ENCODE measurements at places on chromosomes 1 and 21. TPM values are rescaled to one million over a fixed set of nuclear protein-coding genes. Genes with fewer than 3 reads are reported as not detected.
A peak's percentile ranks its signal among the peaks of the same experiment; 100 is the strongest.

GRCh38 chr1:152050886-152051675 lies 14.3 kb upstream of the S100A11 start:
- H3K27me3 ChIP-seq, result peaks cover 4% of the 10 kb centered on the region
- no peak overlapping the region for H3K27ac ChIP-seq
- no peak overlapping the region for H3K4me3 ChIP-seq
- DNase-seq, result no peak

GRCh38 chr21:31087639-31088473 lies 49.6 kb upstream of the KRTAP19-8 start:
- no peaks in the 10 kb centered on the region for H3K4me1 ChIP-seq
- no peaks in the 10 kb centered on the region for H3K36me3 ChIP-seq
- H3K27ac ChIP-seq, result no peak overlapping the region
- no peak for DNase-seq

Gene SFN
- polyA plus RNA-seq, result 2.9 TPM

Gene RXFP4
- polyA plus RNA-seq, result 0.32 TPM

DNA sequence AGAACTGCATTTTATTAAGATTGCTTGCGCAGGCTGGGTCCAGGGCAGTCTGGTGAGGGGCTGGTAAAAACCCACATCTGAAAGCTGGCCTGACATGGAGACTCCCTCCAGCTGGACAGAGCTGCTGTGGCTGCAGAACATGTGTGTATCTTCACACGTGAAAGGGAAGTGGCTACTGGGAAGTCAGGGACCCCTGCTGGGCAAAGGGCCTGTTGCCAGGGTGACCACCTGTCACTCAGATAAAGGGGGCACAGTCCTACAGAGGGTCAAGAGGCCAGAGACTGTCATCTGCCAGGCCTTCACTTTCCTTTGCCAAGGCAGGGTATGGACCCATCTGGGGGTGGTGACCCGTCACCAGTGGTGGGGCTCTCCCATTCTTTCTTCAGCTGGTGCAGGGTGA lies 17.5 kb downstream of the NKAIN1 start:
- H3K36me3 ChIP-seq, result no peaks in the 10 kb centered on the region
- no peak overlapping the region for H3K4me3 ChIP-seq
- no peak overlapping the region for H3K27ac ChIP-seq

GRCh38 chr1:94098585-94099111 lies 22.3 kb downstream of the ABCA4 start:
- no peak for DNase-seq
- H3K27ac ChIP-seq, result no peak overlapping the region
- no peak overlapping the region for H3K4me3 ChIP-seq
- no peaks in the 10 kb centered on the region for H3K36me3 ChIP-seq
- peaks cover 26% of the 10 kb centered on the region for H3K4me1 ChIP-seq
- no peaks in the 10 kb centered on the region for H3K27me3 ChIP-seq

Gene NCF2
- 2.5 TPM for polyA plus RNA-seq

DNA sequence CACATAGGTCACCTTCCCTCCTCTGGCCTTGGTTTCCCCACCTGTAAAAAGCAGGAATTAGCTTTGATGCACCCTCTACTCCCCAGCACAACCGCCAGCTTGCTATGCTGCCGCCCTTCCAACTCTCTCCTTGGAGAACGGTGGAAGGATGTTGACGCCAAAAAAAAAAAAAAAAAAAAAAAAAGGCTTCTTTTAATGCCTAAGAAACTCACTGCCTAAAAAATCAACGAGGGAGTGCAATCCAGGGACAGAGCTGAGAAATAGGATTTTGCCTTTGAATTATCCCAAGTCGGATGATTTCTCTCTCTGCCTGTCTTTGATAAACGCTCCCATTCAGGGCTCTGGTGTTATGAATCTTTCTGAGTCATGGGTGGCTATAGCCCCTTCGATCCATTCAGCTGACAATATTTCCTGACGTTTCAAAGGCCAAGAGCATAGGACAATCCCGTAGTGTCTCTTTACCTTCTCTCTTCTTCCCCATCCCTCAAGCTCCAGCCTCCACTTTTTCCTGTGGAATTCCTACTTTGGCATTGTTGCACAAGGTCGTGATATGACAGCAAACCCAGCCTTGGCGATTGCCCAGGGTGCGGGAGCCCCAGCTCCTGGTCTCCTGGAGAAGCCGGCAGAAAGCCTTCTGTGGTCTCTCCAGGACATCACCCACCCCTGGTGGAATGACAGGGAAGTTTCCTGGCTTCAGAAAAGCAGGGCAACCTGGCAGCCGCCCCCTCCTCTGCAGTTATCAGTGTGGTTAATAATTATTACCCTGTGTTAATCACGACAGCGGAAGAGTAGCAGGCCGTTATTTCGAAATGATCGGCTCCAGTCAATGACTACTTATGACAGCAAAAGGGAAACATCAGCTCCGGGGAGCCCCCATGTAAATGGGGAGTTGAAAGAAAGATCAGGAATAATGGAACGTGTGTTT lies 8.0 kb upstream of the PLXNA2 start:
- H3K36me3 ChIP-seq, result no peaks in the 10 kb centered on the region
- H3K4me3 ChIP-seq, result no peak overlapping the region
- no peaks in the 10 kb centered on the region for H3K4me1 ChIP-seq
- DNase-seq, result no peak
- H3K27me3 ChIP-seq, result no peaks in the 10 kb centered on the region

Gene THEM5
- polyA plus RNA-seq, result not detected

Gene OR2AK2
- polyA plus RNA-seq, result not detected

DNA sequence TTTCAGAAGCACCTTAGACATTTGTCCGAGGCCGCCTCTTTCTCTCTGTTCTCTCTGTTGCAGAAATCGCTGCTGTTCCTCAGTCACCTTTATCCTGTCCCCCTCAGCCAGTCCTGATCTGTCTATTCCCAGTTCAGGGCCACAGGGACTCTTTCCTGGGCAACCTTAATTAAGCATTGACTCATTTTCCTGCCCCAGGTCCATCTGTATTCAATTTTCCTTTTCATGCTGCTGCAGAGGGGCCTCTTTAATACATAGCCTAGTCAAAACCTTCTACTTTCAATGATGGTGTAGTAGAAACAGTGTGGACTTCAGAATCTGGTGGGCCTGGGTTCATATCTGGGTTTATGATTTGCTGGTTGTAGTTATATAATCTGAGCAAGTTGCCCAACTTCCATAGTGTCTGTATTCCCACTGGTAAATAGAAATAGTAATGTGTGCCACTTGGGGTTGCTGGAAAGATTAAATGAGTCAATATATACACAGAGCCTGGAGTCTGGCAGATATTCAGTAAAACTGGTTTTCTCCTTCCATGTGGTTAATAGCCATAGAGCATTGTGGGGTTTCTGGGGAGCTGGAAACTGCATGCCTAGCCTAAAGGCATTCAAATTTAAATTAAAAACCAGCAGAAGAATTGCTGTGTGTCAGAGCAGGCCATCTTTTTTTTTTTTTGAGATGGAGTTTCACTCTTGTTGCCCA lies 4.5 kb downstream of the TRAF5 start:
- H3K27me3 ChIP-seq, result no peaks in the 10 kb centered on the region
- no peak overlapping the region for H3K4me3 ChIP-seq
- no peaks in the 10 kb centered on the region for H3K4me1 ChIP-seq
- H3K27ac ChIP-seq, result no peak overlapping the region

GRCh38 chr1:64928325-64928724 lies 38.0 kb downstream of the JAK1 start:
- H3K27ac ChIP-seq, result no peak overlapping the region
- DNase-seq, result no peak
- H3K36me3 ChIP-seq, result no peaks in the 10 kb centered on the region

Gene FNDC10
- 18.2 TPM for polyA plus RNA-seq

Gene DIRAS3
- polyA plus RNA-seq, result 13.2 TPM

Gene ANGPTL7
- 0.24 TPM for polyA plus RNA-seq

GRCh38 chr1:31880957-31881687 lies 57.0 kb downstream of the PTP4A2 start:
- H3K4me3 ChIP-seq, result no peak overlapping the region
- H3K4me1 ChIP-seq, result no peaks in the 10 kb centered on the region
- no peaks in the 10 kb centered on the region for H3K36me3 ChIP-seq
- DNase-seq, result no peak
- no peaks in the 10 kb centered on the region for H3K27me3 ChIP-seq

DNA sequence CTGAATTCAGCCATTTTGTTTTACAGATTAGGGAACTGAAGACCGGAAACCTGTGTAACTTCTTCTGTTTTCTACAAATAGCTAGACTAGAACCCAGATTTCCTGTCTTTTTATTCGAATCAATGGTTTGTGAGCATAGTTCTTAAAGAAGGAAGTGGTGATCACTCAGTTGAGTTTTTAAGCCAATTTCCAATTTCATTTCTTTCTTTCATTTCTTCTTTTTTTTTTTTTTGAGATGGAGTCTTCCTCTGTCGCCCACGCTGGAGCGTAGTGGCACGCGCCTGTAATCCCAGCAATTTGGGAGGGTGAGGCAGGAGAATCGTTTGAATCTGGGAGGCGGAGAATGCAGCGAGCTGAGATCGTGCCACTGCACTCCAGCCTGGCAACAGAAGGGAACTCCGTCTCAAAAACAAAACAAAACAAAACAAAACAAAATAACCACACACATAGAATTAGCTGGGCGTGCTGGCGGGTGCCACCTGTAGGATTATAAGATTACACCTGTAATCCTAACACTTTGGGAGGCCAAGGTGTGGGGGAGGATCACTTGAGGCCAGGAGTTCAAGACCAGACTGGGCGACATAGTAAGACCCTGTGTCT lies 3.0 kb upstream of the MDM4 start:
- no peaks in the 10 kb centered on the region for H3K36me3 ChIP-seq
- peaks cover 8% of the 10 kb centered on the region for H3K4me1 ChIP-seq
- no peaks in the 10 kb centered on the region for H3K27me3 ChIP-seq
- no peak overlapping the region for H3K27ac ChIP-seq
- no peak for DNase-seq

DNA sequence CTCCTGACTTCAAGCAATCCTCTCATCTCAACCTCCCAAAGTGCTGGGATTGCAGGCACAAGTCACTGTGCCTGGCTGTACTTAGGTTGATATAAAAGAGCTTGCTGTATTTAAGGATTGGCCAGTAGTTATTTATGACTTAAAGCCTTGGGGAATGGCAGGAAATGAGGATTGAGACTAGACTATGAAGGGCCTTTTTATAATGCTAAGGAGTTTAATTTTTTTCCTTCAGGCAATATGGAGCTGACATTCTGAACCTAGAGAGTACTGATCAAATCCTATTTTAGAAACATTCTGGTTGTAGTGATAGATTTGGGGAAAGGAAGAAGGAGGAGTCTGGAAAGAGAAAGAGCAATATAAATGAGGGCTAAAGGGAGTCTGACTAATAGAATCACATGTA lies 44.7 kb downstream of the MSH4 start:
- no peak for DNase-seq
- H3K36me3 ChIP-seq, result no peaks in the 10 kb centered on the region
- H3K27me3 ChIP-seq, result no peaks in the 10 kb centered on the region
- H3K4me1 ChIP-seq, result no peaks in the 10 kb centered on the region

DNA sequence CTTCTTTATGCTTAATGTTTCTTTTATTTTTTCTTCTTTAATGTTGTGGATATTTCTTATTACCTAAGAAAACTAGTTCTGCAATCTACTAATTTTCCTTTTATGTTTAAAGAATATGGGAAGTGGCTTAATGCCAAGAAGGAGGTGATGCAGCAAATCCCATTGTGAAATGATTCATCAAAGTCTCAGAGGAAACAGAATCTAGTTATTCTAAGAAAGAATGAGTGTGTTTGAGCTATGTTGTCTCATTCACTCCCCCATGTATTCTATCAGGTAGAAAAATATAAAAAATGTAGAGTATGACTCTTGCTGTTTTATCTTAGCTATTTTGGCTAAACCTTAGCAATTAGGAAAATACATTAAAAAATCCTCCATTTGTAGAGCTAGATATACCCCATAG lies 659.9 kb upstream of the RGS18 start:
- H3K27ac ChIP-seq, result no peak overlapping the region
- no peak overlapping the region for H3K4me3 ChIP-seq
- H3K36me3 ChIP-seq, result no peaks in the 10 kb centered on the region
- no peaks in the 10 kb centered on the region for H3K27me3 ChIP-seq
- H3K4me1 ChIP-seq, result no peaks in the 10 kb centered on the region
- no peak for DNase-seq

Gene RGS2
- polyA plus RNA-seq, result 85.1 TPM

- no peaks in the 10 kb centered on the region for H3K27me3 ChIP-seq
- H3K4me3 ChIP-seq, result no peak overlapping the region
- no peak overlapping the region for H3K27ac ChIP-seq
Measured at GRCh38 chr21:46136739-46137349, 18.5 kb downstream of the FTCD start.

- H3K4me3 ChIP-seq, result no peak overlapping the region
- no peaks in the 10 kb centered on the region for H3K4me1 ChIP-seq
- H3K27ac ChIP-seq, result no peak overlapping the region
- DNase-seq, result no peak
Measured at GRCh38 chr1:1937549-1938275, 18.6 kb upstream of the TMEM52 start.

Gene TTC34
- polyA plus RNA-seq, result 0.15 TPM

GRCh38 chr21:39788383-39788782 lies 43.4 kb downstream of the IGSF5 start:
- H3K4me1 ChIP-seq, result peaks cover 5% of the 10 kb centered on the region
- H3K27me3 ChIP-seq, result no peaks in the 10 kb centered on the region
- peak; percentile 97 for DNase-seq
- no peaks in the 10 kb centered on the region for H3K36me3 ChIP-seq
- peak overlapping the region; percentile 36 for H3K27ac ChIP-seq

Gene GPR37L1
- polyA plus RNA-seq, result not detected

DNA sequence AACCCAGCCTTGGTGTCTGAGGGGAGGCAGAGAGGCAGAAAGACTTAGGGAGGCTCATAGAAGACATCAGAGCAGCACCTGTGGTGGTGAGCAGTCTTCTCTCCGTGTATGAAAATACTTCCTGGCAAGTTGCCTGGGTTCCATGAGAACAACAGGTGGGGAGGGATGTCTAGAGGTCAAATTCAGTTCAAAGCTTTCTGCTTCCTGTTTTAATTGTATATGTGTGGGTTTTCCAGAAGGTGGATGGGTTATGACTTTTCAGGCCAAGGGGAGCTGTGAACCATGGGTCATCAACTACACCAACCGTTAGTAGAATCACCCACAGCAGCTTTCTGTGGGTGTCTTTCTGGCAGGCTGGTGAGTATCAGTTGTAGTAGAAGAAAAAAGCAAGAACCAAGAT lies 4.1 kb upstream of the FCRL2 start:
- H3K4me1 ChIP-seq, result no peaks in the 10 kb centered on the region
- H3K27ac ChIP-seq, result no peak overlapping the region
- H3K4me3 ChIP-seq, result no peak overlapping the region
- no peaks in the 10 kb centered on the region for H3K36me3 ChIP-seq
- H3K27me3 ChIP-seq, result no peaks in the 10 kb centered on the region

Gene TMPRSS15
- polyA plus RNA-seq, result 0.09 TPM

All from kidney (tissue), 22 donors.